ENCODE measurements at places on chromosomes 4 and X.

DNA sequence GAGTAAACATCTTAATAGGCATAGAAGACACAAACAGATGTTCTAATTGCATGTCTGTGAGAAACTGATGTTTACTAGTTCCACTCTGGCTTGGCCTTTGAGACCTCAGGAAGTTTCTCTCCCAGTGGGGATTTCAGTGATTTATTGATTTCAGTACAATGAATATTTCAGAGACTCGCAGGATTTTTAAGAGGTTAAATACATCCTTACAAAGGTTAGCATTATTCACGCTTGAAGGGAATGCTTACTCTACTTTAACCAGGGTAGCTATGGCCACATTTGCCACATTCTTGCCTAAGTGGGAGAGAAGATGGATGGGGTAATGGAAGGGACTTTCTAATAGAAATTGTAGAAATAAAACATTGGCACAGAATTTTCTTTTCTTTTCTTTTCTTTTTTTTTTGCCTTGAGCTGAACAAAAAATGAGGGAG lies 480.1 kb downstream of the SPRY1 start:
- no peak for DNase-seq

GRCh38 chr4:74944354-74944793 lies 11.5 kb downstream of the PARM1 start:
- DNase-seq: no peak

GRCh38 chrX:151984328-151984727 lies 9.9 kb upstream of the GABRE start:
- no peak for DNase-seq

- no peak for DNase-seq
These were observed 43.2 kb upstream of the PDGFRA start for GRCh38 chr4:54185866-54186265.

DNA sequence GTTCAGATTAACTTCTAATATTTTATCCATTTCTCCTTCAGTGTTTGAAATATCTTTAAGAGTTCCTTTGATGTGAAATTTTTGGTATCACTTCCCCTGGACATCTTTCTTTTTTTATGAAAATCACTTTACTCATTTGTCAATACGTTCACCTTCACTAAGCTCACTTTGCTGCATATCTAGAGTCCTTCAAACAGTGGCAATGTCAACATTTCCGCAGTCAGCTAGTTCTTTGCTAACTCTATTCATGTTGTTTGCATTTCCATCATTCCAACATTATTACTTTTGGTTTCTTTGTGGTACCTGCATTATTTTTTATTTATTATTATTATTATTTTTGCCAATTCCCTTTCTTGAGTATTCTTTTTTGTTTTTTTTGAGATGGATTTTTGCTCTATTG lies 203.0 kb downstream of the GPAT3 start:
- DNase-seq: no peak

DNA sequence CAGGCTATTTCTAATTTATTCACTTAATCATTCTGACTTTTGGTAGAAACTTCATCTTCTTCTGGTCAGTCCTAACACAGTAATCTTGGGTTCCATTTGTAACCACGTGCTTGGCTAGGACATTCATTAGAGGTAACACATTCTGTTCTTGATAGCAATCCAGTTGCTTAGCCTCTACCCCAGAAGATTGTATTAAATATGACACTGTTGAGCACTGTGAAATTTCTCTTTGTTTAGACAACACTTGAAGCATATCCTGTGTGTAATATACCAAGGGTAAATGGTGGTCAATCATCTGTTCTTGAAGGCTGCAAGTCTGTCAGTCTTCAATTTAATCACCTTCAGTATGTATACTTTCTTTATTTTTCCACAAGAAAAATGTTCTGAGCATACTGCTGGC lies 523.0 kb downstream of the ANKRD50 start:
- DNase-seq: no peak

DNA sequence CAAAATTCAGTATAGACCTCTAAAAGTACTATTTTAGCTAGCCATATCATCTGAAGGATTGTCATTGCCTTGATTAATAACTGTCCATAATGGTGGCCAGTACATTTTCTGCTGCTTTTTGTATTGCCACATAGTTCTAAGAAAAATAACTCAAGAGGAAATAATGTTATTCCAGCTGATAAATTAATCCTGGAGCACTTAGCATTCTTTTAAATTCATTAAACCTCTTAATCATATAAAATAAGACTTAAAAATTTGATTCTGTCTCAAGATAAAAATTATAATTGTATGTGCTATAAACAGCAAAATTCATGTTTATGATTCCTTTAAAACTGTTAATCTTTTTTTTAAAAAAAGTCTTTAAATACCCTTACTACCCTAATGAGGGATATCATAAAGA lies 12.7 kb downstream of the PTPN13 start:
- no peak for DNase-seq

DNA sequence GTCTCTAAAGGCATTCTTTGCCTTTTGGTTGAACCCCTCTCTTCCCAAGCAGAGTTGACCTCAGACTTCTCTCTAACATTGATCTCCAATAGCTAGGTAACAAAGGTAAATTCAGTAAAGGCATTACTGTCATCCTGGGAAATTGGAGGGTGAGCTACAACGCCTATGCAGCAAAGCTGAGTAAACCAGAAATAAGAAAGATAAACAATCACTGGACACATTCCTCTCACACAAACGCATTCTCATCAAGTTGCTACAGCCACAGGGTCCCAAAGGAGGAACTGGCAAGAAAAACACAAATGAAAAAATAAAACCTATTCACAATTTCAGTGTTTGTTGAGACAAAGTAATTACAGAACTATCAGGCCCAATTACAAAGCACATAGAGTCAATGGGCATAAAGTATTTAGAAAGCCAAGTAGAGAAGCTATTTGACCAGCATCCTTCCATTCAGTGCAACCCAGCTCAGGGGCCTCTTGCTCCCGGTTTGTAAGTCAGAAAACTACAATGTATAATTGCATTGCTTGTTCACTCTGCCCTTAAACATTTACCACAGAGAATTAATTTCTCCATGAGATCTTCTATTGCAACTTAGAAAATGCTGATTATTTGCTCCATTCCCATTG lies 967.7 kb downstream of the PCDH7 start:
- no peak for DNase-seq

- DNase-seq: no peak
These were observed 860.0 kb upstream of the POU3F4 start for GRCh38 chrX:82648062-82648461.

DNA sequence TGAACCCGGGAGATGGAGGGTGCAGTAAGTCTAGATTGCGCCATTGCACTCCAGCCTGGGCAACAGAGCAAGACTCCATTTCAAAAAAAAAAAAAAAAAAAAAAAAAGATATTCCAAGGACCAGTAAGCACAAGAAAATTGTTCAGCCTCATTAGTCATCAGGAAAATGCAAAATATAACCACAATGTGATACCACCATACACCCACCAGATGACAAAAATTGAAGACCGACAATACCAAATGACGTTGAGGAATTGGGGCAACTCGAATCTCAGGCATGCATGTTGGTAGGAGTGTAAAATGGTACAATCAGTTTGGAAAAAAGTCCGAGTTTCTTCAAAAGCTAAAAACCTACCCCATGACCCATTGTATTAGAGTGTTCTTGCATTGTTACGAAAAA lies 130.2 kb upstream of the FAM9B start:
- no peak for DNase-seq

DNA sequence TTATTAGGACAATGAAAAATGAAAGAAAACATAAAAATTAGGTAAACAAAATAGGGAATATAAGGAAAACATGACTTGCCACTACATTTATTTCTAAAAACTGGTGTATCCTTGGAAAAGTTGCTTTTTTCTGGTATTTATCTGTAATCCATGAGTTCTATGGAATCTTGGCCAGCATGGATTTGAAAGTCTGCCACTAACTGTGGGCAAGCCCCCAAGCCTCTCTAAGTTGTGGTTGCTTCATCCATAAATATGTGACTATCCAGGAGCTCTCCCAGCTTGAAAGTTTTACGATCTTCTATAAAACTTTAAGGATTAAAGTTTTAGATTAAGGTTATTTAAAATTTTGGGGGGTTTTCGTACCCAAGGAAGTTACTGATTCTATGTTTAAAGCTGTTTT lies 21.8 kb downstream of the RPS6KA3 start:
- no peak for DNase-seq

GRCh38 chr4:121789455-121789854 lies 11.7 kb upstream of the EXOSC9 start:
- no peak for DNase-seq

DNA sequence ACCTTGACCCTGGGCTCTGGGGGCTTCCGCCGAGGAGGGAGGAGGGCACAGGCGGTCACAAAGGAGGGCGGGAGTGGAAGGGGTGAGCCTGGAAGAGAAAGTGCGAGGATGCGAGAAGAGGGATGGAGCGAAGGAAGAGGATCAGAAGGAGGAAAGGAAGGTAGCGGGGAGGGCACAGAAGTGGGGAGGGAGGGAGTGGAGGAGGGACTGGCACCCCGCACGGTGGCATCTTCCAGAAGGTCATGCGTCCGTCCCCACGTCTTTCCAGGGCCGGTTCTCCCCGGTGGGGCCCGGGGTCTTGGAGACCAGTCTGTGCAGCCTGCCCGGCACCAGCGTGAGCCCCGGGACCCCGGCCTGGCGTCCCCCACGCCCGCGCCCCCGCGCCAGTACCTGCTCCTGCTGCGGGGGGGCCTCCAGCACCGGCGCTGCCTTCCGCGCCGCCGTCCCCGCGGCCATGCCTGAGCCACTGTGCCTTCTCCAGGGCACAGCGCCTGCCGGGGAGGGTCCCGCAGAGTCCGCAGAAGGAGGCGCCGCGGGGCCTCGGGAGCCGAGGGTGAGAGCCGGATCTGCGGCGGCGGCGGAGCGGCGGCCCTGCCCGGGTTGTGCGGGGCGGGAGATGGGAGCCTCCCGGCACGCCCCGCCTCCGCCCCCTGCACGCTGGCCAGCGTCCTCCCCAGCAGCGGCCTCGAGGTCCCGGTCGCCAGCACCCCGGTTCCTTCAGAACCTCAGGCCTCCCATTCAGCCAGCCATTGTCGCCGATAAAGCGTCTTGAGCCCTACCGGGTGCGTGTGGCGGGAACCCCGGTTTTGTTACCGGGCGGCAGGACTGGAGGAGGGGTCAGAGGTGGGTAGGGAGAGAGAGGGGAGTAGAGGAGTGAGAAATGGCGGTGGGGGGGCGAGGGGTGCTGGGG lies at the start of gene RNF175:
Gene RNF175 (minus strand): TSS at position 618 of the 910 bp plus-strand sequence. CDS start 162 bp downstream, at position 456.
- no peak for DNase-seq

Measured in AG09319 (cell line).